ENCODE measurements at places on chromosomes 1 and 21.

GRCh38 chr1:43979528-43980254 is 681 bp downstream of the B4GALT2 start:
- DNase-seq: peak; percentile 69

GRCh38 chr1:189596197-189596596 is 881.5 kb downstream of the BRINP3 start:
- no peak for DNase-seq

- DNase-seq: no peak
These were observed 27.2 kb upstream of the TDRD10 start for GRCh38 chr1:154474802-154475201.

DNA sequence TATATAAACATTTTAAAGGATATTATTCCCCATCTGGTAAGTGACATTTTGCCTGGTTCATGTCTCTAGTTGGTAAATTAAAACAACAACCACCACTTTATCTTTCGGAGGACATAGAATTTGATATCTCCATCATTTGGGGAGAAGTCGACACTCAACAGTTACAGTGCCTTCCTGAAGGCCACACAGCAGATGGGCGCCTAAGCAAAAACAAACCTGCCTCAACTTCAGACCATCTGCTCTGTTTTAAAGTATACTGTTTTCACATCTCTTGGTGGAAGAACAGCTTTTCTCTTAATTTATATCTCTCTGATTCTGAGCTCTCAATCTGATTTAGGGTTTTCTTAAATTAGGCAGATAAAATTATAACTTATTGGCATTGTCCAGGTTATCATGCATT is 282.2 kb downstream of the RYR2 start:
- DNase-seq: no peak

- no peak for DNase-seq
These were observed 801.3 kb upstream of the ADGRL4 start for GRCh38 chr1:79807816-79808215.

- DNase-seq: peak; percentile 83
These were observed 2.0 kb upstream of the RCSD1 start for GRCh38 chr1:167627865-167628641.

DNA sequence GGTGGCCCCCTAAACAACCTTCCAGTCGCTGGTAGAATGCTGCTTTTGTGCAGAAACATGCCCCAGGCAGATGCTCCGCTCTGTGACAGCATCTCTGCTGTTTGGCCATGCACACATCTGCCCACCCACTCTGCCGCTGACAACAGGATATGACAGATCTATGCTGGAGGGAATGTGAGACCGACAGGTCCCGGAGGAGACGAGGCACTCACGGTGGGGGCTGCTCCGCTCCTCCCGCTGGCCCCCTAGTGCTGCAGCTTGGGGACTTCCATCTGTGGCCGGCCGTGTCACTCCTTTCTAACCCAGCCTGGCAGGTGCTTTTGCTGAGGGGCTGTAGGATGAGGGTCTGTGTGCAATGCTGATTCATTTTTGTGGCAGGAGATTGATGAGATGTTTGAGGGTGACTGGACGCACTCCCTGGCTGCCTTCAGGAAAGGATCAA is 49.1 kb upstream of the DMRTB1 start:
- DNase-seq: peak; percentile 51

- no peak for DNase-seq
These were observed 18.5 kb downstream of the TP53BP2 start for GRCh38 chr1:223827193-223827663.

GRCh38 chr1:38344716-38345115 is 298.1 kb upstream of the POU3F1 start:
- no peak for DNase-seq

DNA sequence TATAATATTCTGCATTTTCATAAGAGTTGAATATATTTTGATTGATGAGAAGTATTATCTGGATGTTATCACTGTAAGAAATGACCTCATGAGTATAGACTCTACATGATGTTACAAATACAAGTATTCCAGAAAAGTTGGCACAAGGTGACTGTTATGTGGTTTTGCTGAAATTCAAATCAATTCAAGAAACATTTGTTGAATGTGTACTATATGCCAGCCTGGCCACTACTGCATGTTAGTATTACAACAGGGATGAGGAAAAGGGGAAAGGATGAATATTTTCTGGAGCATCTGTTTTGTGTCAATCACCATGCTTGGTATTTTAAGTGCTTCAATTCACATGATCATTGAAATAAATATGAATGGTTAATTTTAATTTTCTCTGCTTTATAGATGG is 250.9 kb upstream of the PBX1 start:
- DNase-seq: no peak

DNA sequence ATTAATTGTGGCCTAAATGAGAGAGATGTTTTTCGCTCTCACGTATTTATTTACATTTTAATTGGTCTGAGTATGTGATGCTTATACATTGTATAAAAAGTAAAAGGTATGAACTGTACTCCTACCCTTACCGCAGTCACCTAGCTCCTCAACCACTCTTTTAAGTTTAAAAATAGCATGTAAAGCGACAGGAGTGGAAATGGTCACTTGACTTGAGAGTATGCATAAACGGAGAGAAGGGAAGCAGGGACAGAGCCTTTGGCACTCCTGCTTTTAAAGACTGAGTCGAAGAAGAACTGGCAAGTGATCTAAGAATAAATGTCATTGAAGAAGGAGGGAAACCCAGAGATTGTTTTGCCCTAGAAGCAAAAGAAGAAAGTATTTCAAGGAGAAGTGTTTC is 11.5 kb upstream of the DDX59 start:
- DNase-seq: no peak

GRCh38 chr1:204558467-204558866 is 42.3 kb downstream of the MDM4 start:
- no peak for DNase-seq

DNA sequence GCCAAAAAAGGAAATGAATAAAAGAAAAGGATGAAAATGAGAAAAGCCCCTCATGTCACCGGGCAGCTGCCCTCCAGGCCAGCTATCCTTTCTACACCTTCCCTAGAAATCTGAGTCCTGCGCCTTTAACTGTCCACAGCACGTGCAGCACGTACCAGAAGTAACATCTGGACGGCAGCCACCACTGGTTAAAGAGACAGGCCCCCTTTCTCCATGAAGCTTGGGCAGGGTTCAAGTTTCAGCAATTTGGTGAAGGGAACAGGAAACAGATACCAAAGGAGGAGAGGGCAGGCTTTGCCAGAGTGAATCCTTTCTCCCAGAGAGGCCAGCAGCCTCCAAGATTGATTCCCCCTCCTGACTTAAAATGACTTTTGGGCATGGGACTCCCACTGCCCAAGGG is 3.6 kb upstream of the KIAA2013 start:
- no peak for DNase-seq

DNA sequence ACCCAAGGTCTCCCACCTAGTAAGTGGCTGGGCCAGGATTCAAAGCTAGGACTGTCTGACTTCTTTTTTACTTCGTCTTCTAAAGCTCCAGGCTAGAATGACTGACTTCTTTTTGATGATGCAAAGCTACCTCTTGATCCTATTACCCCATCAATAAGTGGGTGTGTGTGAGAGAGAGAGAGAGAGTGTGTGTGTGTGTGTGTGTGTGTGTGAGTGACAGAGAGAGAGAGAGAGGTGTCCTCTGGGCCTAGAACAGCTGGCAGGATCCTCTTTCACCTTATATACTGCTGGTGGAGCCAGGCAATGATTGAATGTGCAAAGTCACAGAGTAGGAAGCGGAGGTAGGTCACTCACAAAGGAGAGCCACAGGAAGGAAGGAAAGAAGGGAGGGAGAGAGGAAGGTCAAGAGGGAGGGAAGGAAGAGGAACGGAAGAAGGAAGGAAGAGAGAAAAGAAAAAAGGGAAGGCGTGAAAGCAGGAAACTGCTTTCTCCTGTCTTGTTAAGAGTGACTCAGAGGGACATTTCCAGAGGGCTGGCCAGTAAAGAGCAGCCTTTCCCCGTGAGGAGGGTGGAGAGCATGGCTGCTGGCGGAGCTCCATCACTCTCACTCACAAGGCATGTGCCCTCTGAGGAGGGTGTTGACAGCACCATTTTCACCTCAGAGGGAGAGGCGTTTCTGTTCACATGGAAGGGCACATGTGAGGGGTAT is 68.9 kb downstream of the CDC7 start:
- no peak for DNase-seq

DNA sequence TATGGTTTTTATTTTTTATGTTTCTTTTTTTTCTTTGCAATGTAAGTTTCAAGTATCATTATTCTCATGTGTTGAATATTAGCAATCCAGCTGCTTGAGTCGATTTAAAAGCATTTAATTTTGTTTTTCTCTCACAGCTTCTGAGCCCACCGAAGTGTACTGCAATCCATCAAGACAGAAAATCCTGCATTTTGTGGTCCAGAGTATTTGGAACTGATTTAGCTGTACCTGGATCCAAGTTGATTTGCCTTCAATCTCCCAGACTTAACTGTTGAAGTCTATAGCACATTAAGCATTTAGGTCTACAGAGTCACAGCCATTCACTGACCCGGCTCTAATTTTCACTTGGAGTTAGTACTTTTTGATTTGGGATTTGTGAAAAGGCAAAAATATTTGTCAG is 622.9 kb upstream of the ADAMTS5 start:
- no peak for DNase-seq

- DNase-seq: peak; percentile 74
These were observed 746 bp downstream of the MACF1 start for GRCh38 chr1:39205102-39205780.

GRCh38 chr1:227897704-227898438 is 49.9 kb downstream of the WNT9A start:
- DNase-seq: peak; percentile 18

DNA sequence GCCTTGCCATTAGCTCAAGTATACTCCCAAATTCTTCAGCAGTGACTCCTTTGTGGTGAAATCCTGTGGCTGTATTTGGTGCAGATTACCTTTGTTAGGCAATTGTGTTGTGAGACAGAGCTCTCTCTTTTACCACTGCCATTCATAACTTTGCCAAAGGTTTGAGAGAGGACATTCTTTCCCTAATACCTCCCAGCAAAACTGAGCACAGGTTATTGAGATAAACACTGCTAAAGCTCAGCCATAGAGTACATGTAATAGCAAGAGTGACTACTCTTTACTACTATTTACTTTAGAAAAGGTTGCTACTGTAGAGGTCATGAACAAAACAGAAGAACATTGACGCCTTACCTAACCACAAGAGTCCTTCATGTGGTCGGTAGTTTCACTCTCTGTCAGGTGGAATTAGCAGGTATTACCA is 514.0 kb upstream of the ADAMTS5 start:
- no peak for DNase-seq

GRCh38 chr1:241999026-241999425 is at the start of gene MAP1LC3C:
MAP1LC3C (minus strand) TSS chr1:241999098; CDS start chr1:241999008, 90 bp downstream.
- DNase-seq: no peak

DNA sequence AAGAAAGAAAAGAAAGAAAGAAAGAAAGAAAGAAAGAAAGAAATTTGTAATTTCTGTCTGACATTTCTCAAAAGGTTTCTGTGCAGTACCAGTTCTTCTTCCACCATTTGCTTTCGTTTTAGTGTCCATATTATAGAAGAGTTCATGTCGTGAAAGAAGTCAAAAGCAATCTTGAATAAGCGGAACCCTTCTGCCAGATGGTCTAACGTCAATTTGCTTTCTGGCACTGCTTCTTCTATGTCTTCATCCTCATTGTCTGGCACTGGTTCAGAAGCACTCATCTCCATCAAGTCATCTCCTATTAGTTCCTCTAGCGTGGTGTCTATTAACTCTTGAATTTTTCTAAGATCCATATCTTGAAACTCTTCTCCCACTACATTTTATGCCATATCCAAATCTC is 170.0 kb upstream of the KCTD3 start:
- DNase-seq: no peak

DNA sequence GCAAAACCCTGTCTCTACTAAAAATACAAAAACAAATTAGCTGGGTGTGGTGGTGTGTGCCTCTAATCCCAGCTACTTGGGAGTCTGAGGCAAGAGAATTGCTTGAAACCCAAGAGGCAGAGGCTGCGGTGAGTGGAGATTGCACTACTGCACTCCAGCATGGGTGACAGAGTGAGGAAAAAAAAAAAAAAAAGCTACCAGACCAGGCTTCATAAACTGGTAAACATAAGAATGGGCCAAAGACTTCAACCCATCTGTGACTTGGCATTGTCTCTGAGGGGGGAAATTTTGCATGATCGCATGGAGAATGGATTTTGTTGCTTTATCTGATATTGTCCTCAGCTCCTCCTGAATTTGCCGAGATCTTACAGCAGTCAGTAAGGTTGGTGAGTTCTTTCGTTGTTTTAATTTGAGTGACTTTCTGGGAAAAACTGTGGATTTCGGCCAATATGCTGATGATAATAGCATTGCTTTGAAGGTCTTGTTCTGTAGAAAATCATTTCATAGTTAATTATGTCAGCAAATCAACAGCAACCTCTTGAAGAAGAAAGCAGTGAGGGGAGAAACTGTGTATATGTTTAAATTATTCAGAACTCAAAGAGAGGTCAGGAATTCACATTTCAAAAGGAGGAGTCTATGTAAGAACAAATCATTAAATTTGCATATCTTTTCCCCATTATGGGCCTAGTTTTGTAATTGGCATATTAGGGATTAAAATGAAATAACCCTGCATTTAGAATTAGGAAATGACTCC is 13.1 kb downstream of the FGGY start:
- DNase-seq: no peak

GRCh38 chr1:110243574-110243973 is 33.5 kb downstream of the KCNC4 start:
- DNase-seq: no peak

DNA sequence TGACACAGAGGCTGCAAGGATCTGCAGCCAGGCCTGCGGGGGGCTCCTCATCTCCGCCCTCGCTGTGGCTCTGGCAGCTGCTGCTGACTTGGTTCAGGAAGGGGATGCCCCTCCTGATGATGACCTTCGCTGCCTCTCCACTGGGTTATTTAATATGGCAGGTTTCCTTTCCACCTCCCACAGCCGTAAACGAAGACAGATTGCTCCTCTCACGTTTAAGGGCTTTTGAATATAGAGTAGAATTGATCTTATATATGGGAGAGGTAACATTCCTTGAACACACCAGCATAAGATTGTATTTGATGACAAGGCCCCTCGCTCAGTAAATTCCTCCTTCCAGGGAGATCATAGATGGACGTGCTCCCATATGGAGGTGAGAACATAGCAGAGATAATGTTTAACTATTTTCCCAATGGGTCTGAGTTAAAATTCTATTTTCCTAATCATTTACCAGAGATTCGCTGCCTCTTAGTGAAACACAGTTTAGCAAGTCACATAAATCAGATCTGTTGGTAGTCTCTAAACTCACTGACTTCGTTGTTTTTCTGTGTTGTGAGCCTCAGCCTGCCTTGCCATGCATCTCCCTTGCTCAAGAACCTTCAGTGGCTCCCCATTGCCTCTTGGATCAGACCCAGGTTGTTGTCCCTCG is 88.5 kb upstream of the AJAP1 start:
- no peak for DNase-seq

DNA sequence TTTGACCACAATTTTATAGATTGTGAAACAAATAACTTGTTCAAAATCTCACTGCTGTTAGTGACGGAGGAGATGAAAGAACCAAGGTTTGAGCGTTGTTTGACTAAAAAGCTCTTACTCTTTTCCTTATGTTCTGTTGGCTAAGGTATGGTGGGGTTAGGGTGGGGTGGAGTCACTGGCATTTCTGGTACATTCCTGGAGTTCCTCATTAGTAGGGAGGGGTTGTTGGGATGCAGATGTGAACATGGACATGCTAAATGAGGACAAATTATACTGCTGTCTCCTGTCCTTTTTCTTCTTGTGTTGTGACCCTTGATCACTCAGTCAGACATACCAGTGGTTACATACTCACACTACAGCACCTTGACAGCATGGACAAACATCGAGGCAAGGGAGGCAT is 26.2 kb upstream of the CD1D start:
- no peak for DNase-seq
